ENCODE measurements at places on chromosomes 4 and X.

DNA sequence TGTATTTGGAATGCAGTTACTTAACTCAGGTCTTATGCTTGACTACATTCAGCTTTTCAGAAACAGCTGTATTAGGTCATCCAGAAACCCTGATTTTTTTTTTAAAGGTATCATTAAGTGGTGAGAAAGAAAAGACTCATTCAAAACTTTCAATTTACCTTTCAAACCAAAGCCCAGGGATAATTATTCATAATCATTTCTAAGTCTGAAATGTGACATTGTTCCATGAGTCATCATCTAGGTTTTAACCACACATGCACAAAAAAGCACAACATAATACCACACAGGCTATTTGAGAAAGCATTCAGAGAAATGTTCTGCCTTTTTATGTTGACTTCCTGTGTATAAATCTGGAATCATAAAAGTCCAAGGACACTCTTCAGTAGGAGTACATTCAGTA, 288.2 kb downstream of the IL1RAPL2 start:
- DNase-seq, result no peak

DNA sequence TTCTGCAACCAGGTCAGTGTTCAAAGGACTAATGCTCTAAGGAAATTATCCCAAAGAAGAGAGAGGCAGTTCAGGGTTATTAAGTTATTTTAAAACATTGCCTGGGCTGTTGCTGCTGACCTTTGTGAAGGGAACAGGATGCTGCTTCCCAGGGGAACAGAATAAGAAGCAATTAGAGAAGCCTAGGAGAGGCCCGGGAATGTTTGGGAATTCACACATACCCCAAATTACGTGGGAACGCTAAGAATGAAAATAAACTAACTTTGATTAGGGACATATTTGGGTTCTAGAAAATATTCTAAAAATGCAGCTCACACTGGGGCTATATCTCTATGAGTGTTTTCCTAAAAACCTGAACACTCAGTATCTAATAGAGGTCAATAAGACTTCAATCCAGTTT, 243.1 kb upstream of the FTHL17 start:
- DNase-seq, result no peak

- no peak for DNase-seq
Measured at GRCh38 chr4:185598846-185599552, 63.7 kb upstream of the PDLIM3 start.

GRCh38 chr4:181416966-181417365, 826.2 kb upstream of the TENM3 start:
- no peak for DNase-seq

- peak; percentile 32 for DNase-seq
Measured at GRCh38 chrX:37685381-37686359, at the start of gene XK. XK (plus strand) TSS chrX:37685791; CDS start chrX:37685962, 171 bp downstream.

DNA sequence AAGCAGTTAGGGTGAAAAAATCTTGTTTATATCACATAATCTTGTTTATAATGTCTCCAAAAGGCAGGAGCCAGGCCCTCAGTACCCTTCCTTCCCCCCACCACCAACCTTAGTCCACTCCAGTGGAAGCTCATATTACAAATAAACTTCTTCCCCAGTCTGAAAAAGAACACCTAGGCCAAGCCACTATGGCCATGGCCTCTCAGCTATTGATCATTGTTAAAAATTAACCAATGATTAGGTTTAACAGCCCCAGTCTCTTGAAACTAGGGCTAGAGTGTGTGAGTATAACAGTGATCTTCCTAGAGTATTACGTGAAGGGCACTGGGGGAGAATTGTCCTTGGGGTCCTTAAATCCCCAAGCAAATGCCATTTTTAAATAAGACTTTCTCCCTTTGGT, 411.9 kb upstream of the EDA2R start:
- no peak for DNase-seq

DNA sequence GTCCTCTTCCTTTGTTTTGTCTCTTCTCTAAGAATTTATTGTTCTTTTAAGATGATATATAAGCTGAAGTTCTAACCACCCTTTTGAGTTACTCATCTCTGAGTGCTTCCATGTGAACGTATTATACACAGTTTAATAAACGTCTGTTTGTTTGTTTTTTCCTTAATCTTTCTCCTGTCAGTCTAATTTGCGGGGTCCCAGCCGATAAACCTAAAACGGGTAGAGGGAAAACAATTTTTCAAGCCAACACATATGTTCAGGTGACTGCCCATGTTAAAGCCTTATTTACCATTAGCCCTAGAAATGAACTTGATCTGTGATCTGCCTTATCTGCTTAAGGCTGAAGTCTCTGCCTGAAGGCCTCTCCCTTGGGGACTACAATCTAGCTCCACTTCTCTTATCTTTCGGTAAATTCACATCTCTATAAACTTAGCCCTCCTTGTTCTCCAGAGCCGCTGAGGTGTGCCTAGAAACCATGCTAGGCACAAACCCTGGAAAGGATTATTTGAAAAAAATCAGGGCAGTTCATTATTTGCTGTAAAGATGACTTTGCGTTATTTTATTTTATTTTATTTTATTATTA, 158.8 kb downstream of the CAMK2D start:
- no peak for DNase-seq

DNA sequence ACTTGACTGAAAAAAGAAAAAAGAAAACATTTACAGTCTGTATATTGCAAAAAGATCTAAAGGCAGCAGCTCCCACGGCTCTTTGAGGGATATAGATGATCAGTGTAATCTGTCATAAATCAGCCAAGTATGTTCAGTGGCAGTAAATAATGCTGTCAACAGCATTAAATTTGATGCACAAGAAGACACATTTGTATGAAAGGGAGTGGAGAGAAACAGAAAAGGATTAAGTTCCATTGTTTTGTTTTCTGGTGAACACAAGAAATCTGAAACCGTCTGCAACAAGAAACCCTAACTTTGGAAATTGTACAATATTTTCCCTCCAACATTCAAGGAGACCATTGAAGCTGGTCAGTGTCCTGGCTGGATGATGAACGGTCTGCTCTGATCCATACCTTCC, 27.6 kb upstream of the C1QTNF7 start:
- no peak for DNase-seq

- no peak for DNase-seq
Measured at GRCh38 chr4:88012647-88013046, 5.2 kb downstream of the PKD2 start.

GRCh38 chr4:124872659-124873058, 160.1 kb upstream of the ANKRD50 start:
- no peak for DNase-seq

DNA sequence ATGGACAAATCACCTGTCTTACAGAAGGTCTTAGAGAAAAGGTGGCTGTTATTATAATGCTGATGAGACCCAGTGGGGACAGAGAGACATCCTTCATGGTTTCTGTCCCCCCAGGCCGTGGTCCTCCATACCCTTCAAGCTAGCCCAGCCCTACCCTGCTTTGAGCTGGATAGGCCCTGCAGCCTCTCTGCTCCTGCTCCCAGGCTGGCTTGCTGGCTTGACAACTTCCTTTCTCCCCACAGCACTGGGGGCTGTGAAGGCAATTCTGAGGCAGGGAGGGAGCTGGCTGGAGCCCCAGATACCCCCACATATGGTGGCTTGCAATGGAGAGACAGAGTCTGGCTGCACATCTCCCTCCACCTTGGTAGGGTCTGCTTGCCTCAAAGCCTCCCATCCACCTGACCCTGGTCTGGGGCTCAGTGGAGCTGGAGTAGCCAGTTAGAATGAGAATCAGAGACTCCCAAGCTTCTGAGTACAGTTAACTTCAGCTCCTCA, 118.2 kb downstream of the PJA1 start:
- no peak for DNase-seq

DNA sequence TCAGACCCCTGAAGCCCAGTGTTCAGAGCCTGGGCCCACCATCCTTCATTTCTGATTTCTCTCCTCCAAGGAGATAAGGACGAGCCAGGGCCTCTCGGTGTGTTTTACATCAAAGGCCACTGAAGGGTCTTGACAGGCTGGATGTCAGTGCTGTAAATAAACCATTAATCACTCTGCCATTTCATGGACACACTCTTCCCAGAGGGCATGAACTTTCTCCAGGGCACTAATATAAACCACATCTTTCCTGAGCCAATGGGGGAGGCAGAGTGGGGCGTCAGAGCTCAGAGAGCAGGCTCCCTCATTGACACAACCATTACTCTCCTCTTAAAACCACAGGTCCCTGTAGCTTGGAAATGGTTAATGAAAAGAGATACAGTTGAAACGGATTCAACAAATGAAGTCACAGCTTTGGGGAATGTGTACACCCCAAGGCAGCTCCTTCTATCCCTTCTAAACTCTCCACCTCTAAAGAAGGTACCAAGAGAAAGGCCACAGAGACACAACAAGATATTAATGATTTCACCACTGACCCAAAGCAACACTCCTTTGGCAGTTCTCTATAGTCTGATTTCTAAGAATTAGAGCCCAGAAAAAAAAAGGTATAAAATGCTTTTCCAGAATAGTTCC, 200.6 kb downstream of the CHIC2 start:
- no peak for DNase-seq

DNA sequence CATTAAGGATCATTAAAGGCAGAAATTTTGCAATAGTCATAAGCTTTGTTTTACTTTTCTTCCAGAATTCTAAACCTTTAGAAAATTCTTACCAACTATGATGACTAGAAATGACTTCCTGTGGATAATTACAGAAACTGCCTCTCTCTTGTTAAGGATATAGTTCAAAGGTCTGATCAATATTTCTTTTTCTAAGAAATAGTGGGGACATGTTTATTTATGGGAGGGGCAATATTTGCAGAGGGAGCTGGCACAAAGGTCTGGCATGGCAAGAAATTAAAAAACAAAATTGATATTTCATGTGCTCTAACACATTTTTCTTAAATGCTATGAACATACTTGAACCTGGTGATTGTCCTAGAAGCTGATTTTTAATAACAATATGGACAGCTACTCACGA, 448.9 kb downstream of the KCTD8 start:
- DNase-seq, result no peak

DNA sequence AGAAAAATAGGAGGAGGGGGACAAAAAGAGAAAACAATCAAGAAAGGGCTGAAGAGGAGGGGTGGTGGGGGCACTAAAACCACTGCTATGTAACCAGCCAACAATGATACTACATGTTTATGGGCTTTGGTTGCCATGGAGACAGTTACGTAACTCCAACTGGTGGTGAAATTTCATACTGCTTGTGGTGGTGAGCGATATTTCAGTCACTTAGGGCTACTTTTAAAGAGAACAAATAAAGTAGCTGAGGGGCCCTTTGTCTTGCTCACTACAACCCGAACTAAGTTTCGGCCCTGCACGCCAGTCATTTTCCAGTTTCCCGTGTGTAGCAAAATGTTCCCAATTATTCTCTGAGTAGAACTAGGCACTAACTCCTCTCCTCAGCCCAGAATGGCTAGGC, 275.2 kb upstream of the EDA2R start:
- DNase-seq, result no peak

GRCh38 chr4:139144161-139144859, 32.7 kb downstream of the ELF2 start:
- DNase-seq, result no peak

- DNase-seq, result no peak
Measured at GRCh38 chr4:23091711-23092110, 399.0 kb downstream of the GBA3 start.

- DNase-seq, result no peak
Measured at GRCh38 chr4:24108567-24108966, 218.7 kb upstream of the PPARGC1A start.

DNA sequence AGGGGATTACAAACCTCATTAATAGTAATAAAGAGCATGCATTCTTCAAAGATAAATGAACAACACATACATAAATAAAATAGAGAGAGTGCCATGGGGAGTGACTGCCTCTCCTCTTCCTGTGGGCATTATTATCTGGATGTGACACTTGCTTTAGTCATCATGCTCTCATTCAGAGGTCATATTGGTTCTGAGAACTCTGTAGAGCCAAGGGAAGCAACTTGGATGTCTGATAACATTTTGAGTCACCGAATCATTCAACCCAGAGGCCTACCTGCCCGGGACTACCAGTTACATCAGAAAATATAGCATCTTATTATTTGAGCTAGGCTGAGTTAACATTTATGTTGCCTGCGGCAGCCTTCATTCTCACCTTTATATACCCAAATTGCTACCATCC, 489.5 kb downstream of the STIM2 start:
- DNase-seq, result no peak

- DNase-seq, result no peak
Measured at GRCh38 chr4:122978789-122979188, 56.4 kb upstream of the NUDT6 start.

DNA sequence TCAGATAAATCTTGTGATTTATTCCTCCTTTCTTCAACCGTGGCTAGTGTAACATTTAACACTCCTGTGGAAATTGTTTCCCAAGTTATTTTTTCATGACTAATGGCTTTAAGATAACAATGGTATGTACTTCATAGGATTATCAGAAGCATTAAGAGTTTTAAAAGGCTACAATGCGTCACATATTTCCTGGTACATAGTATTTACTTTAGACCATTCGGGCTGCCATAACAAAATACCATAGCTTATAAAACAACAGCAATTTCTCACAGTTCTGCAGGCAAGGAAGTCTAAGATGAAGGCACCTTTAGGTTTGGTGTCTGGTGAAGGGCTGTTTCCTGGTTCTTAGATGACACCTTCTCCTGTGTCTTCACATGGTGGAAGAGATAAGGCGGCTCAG, 158.6 kb downstream of the PAPSS1 start:
- no peak for DNase-seq

- no peak for DNase-seq
Measured at GRCh38 chr4:18100657-18101056, 79.1 kb upstream of the LCORL start.

DNA sequence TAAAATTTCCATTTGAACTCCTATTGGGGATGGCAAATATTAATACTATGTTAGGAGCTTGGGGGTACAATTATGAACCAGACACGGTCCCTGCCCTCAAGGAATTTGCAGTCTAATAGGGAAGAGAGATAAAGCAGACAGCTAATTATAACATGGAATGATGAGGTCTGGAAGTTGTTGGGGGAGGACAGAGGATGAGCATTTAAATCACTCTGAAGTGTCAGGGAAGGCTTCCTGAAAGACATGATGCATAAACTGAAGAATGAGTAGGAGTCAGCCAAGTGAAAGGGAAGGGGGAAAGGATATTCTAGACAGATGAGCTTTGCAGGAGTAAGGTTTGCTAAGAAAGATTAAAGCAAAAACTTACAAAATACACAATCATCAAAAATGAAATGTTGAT, 15.9 kb downstream of the PLAC1 start:
- DNase-seq, result no peak

DNA sequence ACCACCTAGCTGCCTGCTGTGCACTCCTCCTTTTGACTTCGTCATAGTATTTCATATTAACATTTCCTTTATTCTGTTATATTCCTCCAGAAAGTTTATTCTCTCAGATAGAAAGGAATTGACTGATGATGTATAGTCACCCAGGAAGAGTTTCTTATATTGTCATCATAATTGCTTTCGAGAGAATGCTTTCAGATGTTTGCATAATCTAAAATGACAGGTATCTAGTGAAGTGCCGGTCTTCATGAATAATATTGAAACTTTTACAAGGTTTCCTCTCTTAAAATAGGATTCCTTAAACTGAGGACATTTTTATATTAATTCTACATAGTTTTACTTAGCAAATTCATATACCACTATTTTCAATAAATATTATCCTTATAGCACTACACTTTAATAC, 10.1 kb downstream of the SEC24D start:
- DNase-seq, result no peak

GRCh38 chr4:61246034-61246433, 45.9 kb downstream of the ADGRL3 start:
- DNase-seq, result no peak

All from activated naive CD4-positive, alpha-beta T cell treated with Interleukin-2 at 50 U/mL for 16 hours (primary cell).